ENCODE measurements at places on chromosomes 1 and 21.
A peak's percentile ranks its signal among the peaks of the same experiment; 100 is the strongest.

DNA sequence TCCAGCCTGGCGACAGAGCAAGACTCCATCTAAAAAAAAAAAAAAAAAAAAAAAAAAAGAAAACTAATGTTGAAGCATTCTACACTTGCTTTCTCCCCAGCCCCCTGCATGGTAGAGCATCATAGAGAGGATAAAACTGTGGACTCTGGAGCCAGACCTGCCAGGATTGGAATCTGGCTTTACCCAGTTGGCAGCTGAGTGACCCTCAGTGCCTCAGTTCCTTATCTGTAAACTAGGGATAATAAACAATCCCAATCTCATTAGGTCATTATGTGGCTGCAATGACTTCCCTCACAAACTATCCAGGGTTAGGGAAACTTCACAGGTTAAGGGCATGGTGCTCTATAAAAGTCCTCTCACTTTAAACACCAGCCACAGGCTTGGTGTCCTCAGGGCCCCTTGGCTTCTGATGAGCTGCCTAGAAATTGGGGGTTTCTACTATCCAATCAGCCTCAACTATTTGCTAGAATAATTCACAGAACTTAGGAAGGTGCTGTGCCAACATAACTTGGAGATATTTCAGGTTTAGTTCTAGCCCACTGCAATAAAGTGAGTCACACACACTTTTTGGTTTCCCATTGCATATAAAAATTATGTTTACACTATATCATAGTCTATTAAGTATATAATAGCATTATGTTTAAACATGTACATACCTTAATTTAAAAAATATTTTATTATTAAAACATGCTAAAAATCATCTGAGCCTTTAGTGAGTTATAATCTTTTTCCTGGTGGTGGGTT lies 180.5 kb upstream of the B3GALT2 start:
- DNase-seq, result no peak

DNA sequence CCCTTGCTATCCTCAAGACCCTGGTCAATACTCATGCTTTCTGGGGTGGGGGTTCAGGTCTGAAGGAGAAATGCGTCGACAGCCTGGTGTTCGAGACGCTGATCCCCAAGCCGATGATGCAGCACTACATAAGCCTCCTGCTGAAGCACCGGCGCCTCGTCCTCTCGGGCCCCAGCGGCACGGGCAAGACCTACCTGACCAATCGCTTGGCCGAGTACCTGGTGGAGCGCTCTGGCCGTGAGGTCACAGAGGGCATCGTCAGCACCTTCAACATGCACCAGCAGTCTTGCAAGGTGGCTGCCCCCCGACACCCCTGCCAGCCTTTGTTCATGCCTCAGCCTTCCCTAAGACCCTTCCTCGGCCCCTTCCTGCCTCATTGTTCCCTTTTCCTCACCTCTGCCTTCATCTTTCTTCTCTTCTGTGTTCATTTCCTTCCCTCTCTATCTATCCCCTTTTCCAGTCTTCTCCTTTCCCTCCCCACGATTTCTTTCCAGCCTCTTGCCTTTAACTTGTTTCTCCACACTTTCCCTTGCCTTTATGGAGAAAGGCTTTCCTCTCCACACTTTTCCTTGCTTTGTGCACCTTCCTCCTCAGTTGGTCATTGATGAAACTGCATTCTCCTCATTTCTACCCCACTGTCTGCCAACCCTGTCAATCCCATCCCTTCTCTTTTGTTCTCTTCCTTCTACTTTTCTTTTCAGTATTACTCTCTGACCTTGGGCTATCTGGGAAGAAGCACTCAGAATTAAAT lies 18.3 kb upstream of the IPO9 start:
- no peak for DNase-seq

DNA sequence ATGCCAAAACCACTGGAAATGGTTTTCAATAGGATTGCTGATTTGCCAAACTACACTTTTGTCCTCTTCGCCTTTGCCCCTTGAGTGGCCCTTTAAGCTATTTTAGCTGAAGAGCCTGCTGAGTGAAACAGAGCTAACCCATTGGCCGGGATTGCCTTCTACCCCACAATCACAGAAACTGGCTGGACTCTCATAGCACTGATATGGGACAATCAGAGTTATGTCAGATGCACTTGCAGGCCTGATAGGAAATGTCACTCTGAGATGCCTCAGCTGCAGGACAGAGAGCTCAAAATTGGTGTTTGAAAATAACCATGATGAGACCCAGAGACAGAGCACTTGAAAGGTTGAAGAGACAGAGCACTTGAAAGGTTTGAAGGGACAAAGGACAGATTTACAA lies 354.4 kb downstream of the BRINP2 start:
- DNase-seq, result no peak

GRCh38 chr1:235098547-235098946 lies 30.1 kb downstream of the TOMM20 start:
- no peak for DNase-seq

DNA sequence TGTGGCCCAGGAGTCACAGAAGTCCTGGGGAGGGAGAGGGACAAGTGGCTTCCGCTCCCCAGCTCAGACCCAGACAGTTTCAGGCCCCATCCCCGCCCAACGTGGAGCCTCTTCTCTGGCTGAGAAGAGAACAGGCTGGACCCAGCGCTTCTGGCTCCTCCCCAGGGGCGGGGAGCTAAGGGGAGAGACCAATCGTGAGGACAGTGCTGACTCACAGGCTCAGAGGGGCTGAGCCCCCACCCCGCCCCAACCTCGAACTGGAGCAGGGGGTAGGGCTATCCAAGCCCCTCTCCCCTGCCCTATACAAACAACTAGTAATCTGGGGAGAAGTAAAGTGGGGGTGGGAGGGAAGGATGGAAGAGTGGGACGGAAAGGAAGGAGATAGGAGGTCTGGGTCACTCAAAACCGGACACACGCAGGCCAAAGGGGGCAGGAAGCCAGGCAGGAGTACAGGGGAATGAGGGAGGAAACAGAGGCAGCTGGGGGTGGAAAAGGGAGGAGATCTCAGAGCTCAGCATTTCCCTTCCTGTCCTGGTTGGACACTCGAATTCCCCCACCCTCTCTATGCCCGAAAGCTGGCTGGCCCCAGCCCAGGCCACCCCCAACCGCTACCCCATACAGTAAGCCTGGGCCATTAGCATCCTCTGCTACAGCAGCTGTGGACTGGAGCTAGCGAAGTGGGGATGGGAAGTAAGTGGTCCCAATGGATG lies at the start of gene SHC1:
Gene SHC1 (minus strand): TSS at position 117 of the 710 bp plus-strand sequence. CDS start 221 bp downstream, outside the sequence.
- peak; percentile 38 for DNase-seq
